Kasumi-1 (cell line): ENCODE measurements at places on chromosomes 1 and 21.

DNA sequence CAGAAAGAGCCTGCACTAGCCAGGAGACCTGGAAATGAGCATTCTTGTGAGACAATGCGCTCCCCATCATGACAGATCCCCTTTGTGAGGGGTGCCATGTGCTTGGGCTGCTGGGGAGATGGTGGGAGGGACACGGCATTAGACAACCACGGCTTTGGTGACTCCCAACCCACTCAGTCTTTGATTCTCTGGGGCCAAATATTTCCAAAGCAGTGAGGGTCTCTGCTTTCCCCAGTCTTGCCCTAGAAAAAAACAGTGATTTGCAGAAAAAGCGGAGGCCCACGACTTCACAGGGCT lies 10.2 kb downstream of the SLC45A3 start:
- DNase-seq = no peak

- no peak for DNase-seq
Observed at GRCh38 chr1:21702780-21703179, 33.6 kb upstream of the RAP1GAP start.

DNA sequence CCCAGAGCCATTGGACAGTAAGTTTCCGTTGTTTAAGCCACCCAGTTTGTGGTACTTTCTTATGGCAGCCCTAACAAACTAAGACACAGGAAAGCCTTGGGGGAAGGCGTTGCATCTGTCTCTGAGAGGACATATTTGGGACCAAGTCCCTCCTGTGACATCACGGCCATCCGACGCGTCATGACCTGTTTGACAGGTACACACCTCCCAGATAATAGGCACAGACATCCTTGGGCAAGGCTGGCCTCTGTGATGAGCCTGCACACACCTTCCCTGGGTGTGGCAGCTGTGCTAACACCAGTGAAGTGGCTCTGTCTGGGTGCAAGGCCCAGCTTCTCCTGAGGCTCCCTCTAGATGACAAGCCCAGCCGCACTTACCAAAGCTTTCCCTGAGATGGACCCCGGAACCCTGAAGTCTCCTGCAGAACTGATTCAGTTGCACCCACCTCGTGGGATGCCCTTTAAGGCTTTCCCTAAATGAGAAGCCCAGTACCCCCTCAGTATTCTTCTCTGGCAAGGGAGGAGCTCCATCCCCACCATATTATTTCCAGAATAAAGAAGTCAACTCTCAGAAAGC lies 136.5 kb downstream of the ZSCAN20 start:
- DNase-seq = no peak

GRCh38 chr21:43736224-43736883 lies 17.4 kb downstream of the PDXK start:
- no peak for DNase-seq

DNA sequence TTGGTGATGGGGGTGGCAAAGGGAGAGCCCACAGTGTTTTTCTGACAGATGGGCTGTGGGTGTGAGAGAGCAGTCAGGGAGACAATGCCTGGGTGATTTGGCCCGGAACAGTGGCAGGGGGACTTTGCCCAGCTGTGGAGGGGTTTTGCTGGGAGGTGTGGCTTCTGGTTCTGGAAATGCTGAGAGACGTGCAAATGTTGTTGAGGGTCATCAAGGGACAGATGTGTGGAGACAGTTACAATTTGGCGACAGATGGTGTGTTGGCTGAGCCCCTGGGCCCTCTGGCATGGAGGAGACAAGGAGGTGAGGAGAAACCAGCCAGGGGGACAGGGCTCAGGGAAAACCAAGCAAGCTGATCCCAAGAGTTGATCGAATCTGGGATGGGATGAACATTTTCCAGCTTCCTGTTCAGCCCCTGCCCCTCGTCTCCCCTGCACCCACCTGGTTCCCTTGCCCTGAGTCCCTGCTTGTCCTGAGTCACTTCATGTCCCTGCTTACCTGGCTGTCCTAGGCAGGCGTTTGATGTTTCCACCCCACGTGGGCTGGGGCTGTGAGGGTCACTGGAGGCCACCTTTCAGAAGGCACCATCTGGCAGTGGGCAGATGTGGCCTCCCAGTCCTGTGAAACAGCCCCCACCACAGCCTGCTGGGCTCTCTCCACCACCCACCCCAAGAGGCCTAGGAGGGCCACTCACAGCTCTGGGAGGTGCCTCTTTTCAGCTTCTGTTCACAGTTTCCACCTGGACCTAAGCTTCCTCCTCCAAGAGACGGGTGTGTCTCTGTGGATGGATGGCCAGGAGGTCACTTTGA lies 15.8 kb upstream of the ZNF678 start:
- no peak for DNase-seq

DNA sequence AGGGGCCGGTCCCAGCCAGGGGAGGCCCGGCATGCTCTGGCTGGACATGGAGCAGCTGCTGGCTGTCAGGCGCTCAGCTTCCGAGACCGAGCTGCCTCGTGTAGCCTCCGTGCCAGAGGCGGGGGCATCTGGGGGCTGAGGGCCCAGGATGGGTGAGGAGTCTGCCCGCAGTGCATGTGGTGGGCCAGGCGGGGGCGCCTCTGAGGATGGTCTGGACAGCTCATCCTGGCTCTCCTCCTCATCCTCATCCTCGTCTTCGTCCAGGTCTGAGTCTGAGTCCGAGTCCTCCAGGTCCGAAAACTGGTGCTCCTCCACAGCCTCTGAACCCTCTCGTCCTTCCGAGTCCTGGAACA lies 28.9 kb upstream of the EDN2 start:
- peak; percentile 3 for DNase-seq

- DNase-seq = no peak
Observed at GRCh38 chr21:27024301-27024700, 57.4 kb upstream of the ADAMTS5 start.

- no peak for DNase-seq
Observed at GRCh38 chr21:44844256-44844655, 26.4 kb upstream of the SUMO3 start.

- no peak for DNase-seq
Observed at GRCh38 chr1:185426848-185427247, 109.8 kb upstream of the IVNS1ABP start.

DNA sequence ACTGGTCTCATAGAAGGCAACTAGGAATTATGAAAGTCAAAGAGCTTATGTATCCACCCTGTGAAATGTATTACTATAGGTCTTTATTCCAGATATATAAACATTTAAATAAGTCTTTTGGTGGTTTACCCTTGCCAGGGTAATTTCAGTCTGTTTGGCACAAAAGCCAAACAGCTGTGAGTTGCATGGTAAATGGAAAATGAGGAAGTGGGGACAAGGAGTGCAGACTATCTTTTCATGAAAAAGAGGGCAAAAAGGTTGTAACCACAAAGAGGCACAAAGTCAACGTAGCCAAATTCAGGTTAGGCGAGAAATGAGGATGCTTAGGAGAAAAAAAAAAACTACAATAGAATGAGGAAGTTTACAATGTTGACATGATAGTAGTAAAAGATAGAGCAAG lies 492.3 kb upstream of the PRMT6 start:
- peak; percentile 58 for DNase-seq

DNA sequence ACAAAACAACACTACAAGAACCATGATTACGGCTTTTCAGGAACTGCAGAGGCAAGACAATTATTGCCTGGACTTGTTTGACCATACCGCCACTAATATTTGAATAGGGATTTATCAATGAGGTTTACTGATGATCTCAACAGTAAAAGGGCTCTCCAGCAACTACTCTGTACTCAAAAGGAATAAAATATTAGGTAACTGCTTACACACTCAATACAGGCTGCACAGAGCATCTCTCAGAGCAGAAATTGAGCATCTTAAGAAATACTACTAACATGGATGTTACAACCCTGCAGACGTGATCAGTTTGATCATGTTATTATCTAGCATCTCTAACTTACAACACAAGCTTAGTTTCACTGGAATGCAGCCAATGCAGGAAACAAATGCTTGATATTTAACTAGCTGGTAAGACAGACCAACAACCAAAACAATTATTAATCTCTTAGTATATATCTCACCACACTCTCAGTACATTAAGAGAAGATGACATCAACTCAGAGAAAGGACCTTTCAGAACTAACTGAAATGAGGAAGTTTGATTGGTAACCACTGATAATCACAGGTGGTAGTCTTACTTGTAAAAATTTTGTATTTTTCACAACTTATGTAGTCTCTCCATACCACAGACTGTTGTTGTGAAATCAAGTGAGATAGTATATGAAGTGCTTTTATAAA lies 52.2 kb downstream of the PUM1 start:
- DNase-seq = no peak

DNA sequence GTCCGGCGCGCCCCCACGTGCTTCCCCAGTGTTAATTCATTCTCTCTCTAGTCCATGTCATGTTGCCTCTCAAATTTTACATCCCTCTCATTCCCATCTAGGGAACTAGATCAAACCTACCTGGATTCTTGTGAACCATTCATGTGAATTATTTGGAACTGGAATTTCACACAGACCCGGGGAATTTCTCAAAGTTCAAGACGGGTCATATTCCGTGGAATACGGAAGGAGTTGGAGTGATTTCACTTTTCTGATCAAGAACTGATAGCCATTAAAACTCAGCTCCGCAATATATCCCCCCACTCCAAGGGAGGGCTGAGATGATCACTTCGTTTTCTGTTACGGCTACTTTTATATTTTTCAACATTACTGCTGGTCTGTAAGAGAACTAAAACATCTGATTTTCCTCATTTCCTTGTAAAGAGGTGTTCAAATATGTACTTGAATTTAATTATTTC lies 1.0 kb upstream of the ENO1 start:
- no peak for DNase-seq

DNA sequence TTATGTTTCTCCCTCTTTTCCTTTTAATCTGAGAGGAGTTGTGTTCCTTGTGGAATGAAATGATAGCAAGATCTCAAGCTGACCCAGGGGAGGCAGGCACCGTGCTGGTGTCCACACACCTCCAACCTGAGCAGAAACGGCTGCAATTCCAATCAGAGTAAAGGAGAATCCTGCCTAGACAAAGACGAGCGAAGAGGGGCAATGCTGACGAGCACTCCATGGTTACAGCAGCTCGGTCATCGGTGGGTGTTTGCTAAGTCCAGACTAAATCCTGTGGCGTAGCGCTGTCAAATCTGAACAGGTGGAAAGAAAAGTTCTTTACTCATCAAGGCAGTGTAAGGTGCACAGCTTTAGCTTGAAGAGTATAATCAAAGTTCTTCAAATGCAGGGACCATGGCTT lies 74.8 kb downstream of the PLD5 start:
- no peak for DNase-seq

DNA sequence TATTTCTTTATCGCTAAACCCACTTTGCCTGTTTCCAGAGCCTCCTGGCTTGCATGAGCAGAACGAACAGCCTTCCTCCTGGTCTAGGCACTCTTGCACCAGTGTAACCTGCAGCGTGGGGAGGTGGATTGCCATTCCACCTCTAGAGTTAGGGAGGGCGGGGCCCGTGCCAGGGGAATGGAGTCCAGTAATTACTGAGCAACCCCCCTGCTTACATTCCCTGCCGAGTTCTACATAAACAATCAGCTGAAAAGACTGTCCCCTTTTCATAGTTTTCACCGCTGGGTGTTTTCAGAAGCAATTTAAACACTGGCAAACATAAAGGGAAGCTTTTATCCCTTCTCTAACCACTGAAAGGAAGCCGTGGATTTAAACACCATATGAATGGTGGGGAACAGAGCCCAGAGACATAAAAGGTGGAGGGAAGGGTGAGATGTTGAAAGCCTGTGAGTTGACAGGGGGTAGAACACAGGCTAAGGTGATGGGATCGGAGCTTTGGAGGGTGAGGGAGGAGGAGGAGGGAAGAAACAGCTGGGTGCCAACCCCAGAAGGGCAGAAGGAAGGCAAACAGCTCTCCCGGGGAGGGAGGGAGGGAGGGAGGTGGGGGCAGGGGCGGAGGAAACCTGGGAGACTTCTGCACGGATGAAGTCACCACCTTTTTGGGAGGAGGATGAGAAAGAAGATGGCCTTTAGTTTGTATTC lies 68.0 kb upstream of the WDR26 start:
- no peak for DNase-seq

- DNase-seq = no peak
Observed at GRCh38 chr1:198660341-198661261, 21.8 kb downstream of the PTPRC start.

DNA sequence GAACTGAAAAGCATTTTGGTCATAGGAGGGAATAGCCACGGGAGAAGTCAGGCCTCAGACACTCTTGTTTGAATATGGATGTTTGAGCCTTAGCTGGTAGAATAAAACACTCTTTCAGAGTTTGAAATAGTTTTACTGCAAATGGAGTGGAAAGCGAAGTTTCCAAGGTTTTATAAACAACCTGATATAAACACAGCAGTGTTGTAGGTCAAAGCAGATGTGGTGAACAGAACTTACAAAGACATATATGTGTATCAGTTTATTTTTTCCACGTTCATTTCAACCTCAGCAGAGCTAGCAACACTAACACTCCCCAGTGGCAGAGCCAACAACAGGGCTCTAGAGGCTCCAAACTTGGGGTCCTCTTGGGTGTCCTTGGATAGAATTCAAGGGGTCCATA lies 89.9 kb downstream of the WLS start:
- no peak for DNase-seq

- DNase-seq = no peak
Observed at GRCh38 chr1:182971219-182971618, 18.3 kb upstream of the SHCBP1L start.

DNA sequence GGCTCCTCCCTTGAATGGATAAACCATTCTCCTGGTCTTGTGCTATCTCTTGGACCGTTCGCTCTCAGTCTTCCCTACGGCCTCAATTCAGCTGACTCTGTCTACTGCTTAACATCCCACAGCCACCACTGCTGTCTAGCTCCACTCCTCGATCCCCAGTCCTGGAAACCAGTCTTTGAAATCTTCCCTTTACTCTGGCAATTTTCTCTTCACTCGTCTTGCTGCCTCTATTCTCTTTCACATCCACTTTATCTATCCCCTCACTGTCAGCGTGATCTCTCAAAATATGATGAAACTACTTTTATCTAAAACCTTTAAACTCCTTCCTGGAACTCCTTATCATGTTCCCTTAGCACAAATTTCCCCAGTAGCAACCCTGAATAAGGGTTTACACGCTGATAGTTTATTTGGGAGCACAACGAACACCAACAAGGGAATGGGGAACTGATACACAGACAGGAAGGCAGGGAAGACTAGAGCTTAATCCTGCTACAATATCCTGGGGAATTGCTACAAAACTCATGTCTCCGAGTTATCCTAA lies 131.6 kb upstream of the SAMSN1 start:
- no peak for DNase-seq
